ENCODE measurements at places on chromosomes 12 and 14.

GRCh38 chr12:128367961-128368360 is 101.0 kb downstream of the TMEM132C start:
- no peak for DNase-seq

- no peak for DNase-seq
These were observed 874 bp downstream of the CDC42BPB start for GRCh38 chr14:103056322-103057027.

DNA sequence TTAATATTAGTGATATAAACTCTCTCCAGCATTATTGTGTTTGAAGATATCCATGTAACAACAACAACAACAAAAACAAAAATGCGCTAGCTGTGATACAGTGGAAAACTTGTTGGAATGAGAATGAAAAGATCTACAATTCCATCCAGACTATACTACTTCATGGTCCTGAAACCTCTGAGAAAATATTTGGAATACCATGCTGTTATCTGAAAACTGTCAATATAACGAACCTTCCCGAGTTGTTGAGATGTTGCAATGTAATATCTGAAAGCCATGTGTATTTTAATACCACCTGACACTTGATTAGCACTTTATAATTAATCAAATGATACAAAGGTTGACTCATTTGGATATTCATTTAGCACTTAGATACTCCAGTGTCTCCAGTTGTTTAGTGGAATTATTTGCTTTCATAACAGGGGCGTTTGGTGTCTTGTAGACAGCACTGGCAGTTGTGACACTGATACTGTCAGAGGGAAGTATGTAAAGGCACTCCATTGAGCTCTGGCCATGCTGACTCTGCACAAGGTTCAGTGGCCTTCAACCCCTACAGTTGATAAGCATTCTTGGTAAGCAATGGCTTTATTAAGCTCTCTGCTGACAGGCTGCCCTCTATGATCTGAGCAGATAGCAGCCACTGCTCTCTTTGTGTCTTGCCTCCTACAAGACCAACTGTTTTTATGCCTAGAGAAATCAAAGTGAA is 447.1 kb upstream of the SEL1L start:
- no peak for DNase-seq

GRCh38 chr14:76612654-76613053 is 148.6 kb upstream of the VASH1 start:
- DNase-seq: no peak

GRCh38 chr12:113194971-113195391 is 9.5 kb downstream of the RITA1 start:
- no peak for DNase-seq

Data from GM12892 (cell line).